AG04449 (cell line): ENCODE measurements at places on chromosomes 16 and 17.

DNA sequence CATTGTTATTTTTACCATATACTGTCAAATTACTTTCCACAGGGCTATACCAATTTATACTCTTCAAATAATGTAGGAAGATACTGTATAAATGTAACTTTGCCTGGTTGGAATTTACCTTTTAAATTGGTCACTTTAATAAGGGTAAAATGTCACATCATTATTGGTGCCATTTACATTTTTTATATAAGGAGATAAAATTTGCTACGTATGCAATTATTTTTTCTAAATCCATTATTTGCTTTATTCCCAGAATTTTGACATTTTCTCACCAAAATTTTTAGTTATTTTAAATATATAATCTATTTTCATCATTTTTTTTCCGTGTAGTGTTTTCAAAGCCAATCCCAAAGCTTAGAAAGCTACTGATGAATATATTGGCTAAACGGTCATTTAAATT lies 664.7 kb downstream of the KCNJ2 start:
- no peak for DNase-seq

GRCh38 chr16:23248261-23249194 lies 53.6 kb upstream of the SCNN1B start:
- DNase-seq: no peak

GRCh38 chr17:74711058-74711824 lies 1.5 kb downstream of the CD300LF start:
- DNase-seq: no peak

DNA sequence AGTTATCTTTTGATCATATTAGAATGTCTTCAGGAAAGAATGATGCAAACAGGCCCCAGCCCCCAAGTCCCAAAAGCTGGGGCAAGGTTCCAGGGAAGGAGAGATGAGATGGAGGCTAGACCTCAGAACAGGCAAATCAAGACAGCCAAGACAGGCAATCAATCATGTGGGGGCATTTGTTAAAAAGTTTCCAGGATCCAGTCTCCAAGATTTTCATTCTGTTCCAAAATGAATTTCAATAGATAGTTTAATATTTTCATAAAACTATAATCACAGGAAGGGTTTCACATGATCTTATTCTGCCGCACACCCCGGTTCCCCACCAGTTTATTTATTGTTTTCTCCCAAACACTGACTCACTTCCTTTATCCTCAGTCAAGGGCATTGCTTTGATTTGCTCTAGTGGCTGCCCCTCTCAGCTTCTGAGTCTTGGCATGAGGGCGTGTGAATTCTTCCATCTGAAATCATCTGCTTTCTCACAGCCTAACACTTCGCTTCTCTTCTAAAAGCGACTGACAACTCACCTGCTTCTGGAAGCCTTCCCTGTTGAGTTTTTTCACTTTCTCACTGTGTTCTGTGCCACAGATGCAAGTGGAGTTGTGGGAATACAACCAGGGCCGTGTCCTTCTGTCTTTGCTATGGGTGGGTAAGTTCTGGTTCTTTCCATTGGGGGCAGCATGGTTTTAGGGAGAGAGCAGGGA lies 12.2 kb upstream of the TERF2 start:
- peak; percentile 34 for DNase-seq

GRCh38 chr17:45132572-45133463 lies 503 bp upstream of the PLCD3 start:
- DNase-seq: no peak

DNA sequence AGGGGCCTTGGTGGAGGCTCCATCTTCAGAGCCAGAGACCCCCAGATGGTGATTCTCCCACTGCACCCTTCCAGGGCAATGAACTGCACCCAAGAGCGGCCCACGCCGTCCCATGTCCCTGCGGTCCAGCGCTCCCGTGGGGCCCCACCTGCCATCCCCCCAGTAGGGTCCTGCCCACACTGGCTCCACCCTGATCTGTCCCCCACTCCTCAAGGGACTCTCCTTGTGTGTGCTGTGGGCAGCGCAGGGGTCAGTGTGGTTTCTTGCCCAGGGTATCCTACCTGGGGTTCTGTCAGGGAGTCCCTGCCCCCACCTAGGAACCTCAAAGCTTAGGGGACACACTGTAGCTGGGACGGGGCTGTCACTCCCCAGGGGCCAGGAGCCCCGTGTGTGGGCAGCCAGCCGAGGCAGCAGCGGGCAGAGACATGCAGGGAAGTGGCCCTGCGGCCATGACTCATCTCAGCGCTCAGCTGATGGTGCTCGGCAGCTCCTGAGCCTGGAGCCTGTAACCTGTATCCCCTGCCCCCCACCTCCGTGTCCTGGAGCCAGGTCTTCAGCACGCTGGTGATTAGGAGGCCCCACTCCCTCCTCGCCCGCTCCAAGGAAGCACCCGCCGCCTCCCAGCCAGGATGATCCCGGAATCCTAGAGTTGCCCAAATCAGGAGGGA lies 35.7 kb upstream of the SSTR5 start:
- no peak for DNase-seq
